ENCODE measurements at places on chromosomes 2 and 18. TPM values are rescaled to one million over a fixed set of nuclear protein-coding genes. Genes with fewer than 3 reads are reported as not detected.
A peak's percentile ranks its signal among the peaks of the same experiment; 100 is the strongest.

DNA sequence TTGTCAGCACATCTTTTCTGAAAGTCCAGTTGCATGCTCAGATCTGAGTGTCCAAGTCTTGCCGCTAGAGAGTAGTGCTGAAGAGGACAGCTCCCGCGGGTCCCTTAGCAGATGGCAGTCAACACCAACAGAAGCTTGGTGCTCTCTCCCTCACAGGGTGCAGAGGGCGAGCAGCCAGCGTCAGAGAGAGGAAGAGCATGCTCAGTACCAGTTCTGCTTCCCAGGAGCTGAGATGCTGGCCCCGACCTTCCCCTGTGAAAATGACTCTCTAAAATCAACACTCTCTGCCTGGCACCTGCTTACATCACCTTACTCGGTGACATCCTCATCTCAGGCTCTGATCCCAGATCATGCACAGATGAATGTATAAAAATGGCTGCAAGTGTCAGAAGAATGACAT lies 86.0 kb upstream of the TWIST2 start:
- H3K27me3 ChIP-seq, result no peaks in the 10 kb centered on the region
- no peak overlapping the region for H3K27ac ChIP-seq
- H3K4me3 ChIP-seq, result no peak overlapping the region

REG1A gene
- not detected for polyA plus RNA-seq

GRCh38 chr2:239440511-239440959 lies 39.7 kb upstream of the HDAC4 start:
- no peak for DNase-seq
- H3K36me3 ChIP-seq, result no peaks in the 10 kb centered on the region
- no peak overlapping the region for H3K27ac ChIP-seq
- no peaks in the 10 kb centered on the region for H3K4me1 ChIP-seq

- DNase-seq, result no peak
- no peaks in the 10 kb centered on the region for H3K36me3 ChIP-seq
- no peak overlapping the region for H3K27ac ChIP-seq
- peaks cover 4% of the 10 kb centered on the region for H3K27me3 ChIP-seq
- H3K4me3 ChIP-seq, result no peak overlapping the region
- H3K4me1 ChIP-seq, result no peaks in the 10 kb centered on the region
Measured at GRCh38 chr2:20129331-20130159, 78.1 kb upstream of the LAPTM4A start.

ATP8B1 gene
- polyA plus RNA-seq, result 125 TPM

SLC4A3 gene
- polyA plus RNA-seq, result 0.93 TPM

DNA sequence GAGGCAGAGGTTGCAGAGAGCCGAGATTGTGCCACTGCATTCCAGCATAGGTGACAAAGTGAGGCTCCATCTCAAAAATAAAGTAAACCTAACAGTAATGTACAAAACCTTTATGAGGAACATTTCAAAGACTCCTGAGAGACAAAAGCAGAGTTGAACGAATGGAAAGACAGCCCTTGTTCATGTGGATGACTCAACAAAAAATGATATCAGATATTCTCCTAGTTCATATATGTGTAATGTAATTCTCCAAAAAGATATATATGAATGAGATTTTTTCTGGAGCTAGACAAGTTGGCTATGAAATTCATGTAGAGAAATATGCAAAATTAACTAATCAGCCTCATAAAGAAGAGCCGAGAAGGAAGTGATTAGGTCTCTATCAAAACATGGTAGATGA lies 61.7 kb downstream of the KIAA1328 start:
- no peaks in the 10 kb centered on the region for H3K36me3 ChIP-seq
- no peaks in the 10 kb centered on the region for H3K27me3 ChIP-seq
- no peaks in the 10 kb centered on the region for H3K4me1 ChIP-seq
- H3K27ac ChIP-seq, result no peak overlapping the region
- DNase-seq, result no peak
- H3K4me3 ChIP-seq, result no peak overlapping the region

- no peak overlapping the region for H3K4me3 ChIP-seq
- peaks cover 4% of the 10 kb centered on the region for H3K4me1 ChIP-seq
- peak; percentile 35 for DNase-seq
- H3K27me3 ChIP-seq, result no peaks in the 10 kb centered on the region
- no peak overlapping the region for H3K27ac ChIP-seq
Measured at GRCh38 chr18:45106331-45106774, 425.7 kb downstream of the SETBP1 start.

GRCh38 chr2:76642129-76642528 lies 880.0 kb downstream of the LRRTM4 start:
- H3K4me1 ChIP-seq, result no peaks in the 10 kb centered on the region
- H3K27ac ChIP-seq, result no peak overlapping the region
- H3K27me3 ChIP-seq, result no peaks in the 10 kb centered on the region
- H3K4me3 ChIP-seq, result no peak overlapping the region
- no peaks in the 10 kb centered on the region for H3K36me3 ChIP-seq
- no peak for DNase-seq

DNA sequence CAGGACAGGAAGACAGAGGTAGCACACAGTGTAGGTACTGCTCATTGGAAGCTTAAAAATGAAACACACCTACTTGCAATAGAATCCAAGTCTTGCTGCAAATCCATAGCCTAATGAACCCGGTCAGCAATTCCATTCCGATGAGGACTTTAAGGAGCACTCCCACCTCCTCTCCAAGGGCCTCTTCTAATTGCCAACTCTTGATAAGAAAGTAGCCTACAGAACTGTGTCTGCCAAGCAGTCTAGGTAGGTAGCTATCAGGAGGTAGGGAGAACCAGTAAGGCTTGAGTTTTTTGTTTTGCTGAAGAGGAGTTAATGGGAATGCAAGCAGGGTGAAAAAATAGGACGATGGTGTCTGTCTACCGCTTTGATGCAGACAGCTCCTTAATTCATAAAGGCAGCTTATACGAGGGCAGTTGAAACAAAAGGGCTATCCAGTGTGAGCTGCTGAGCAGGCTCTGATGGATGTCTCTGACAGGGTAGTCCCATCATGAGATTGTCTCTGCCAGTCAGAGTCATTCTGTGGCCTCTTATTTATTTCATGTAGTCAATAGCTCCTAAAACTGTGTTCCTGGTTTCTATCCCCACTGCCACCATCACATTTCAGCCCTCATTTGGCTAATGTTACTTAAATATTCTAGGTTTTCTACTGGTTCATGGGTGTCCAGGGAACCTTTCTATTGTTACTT lies 155.6 kb upstream of the DNMT3A start:
- H3K27ac ChIP-seq, result no peak overlapping the region
- no peak for DNase-seq
- no peaks in the 10 kb centered on the region for H3K4me1 ChIP-seq
- no peaks in the 10 kb centered on the region for H3K36me3 ChIP-seq
- H3K4me3 ChIP-seq, result no peak overlapping the region

ZNF804A gene
- 3.5 TPM for polyA plus RNA-seq

ALLC gene
- polyA plus RNA-seq, result not detected

DNA sequence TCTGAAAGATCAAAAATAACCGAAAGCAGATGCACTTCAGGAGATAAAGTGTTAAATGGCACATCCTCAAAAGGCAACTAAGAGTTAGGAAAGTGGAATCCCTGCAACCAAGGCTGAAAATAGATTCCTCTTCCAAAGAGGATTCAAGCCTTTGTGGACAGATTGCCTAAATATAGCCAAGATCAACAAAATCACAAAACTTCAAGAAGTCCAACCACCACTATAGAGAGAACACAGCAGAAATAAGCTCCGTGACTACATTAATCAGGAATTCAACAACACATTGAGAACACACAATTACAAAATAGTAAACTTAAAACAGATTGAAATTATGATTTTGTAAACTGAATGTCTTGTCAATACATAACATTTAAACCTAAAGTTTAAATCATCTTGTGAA lies 165.7 kb downstream of the LNPK start:
- DNase-seq, result no peak

IL1F10 gene
- not detected for polyA plus RNA-seq

CAD gene
- polyA plus RNA-seq, result 11.9 TPM

KIF1A gene
- 0.01 TPM for polyA plus RNA-seq

GRCh38 chr2:63046961-63047320 lies 3.7 kb upstream of the OTX1 start:
- H3K36me3 ChIP-seq, result peaks cover 3% of the 10 kb centered on the region
- no peak overlapping the region for H3K4me3 ChIP-seq
- no peak for DNase-seq
- no peak overlapping the region for H3K27ac ChIP-seq
- H3K27me3 ChIP-seq, result peaks cover 35% of the 10 kb centered on the region

DNA sequence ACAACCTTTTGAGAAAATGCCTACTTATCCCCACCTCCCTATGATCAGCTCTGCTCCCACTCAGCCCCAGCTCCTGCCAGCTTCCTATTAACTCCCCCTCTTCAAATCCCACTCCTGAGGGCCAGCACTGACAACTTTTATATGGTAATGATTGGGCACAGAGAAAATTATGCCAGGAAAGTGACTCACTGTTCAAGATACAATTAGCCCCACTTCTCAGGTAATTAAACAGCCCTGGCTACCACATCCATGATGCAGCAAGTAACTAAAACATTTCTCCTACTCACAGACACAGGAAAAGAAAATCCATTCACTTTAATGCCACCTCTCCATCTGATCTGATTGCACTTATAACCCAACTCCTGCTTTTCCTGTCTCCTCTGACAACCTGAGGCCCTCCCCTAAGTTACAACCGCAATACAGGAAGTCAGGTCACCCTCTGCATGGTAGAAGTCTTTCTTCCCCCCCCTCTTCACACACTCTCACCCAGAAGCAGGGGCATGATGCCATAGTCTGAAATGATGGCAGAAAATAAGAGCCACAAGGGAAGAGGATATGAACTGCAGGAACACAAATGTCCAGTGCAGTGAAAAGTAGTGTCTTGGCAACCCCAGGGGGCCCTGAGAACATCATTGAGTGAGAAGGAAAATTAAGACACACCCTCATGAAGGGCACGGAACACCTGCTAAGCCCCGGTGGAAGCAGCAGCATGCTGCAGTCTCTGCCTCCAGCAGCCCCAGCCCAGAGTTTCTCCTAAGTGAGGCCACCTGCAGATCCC lies 54.4 kb downstream of the STK39 start:
- peaks cover 6% of the 10 kb centered on the region for H3K4me1 ChIP-seq
- H3K4me3 ChIP-seq, result no peak overlapping the region
- no peaks in the 10 kb centered on the region for H3K36me3 ChIP-seq

GRCh38 chr2:46800625-46801349 lies 114.8 kb downstream of the MCFD2 start:
- H3K4me1 ChIP-seq, result peaks cover 44% of the 10 kb centered on the region
- DNase-seq, result no peak
- H3K36me3 ChIP-seq, result no peaks in the 10 kb centered on the region
- no peaks in the 10 kb centered on the region for H3K27me3 ChIP-seq
- H3K4me3 ChIP-seq, result no peak overlapping the region

- no peaks in the 10 kb centered on the region for H3K36me3 ChIP-seq
- H3K27ac ChIP-seq, result no peak overlapping the region
- H3K27me3 ChIP-seq, result no peaks in the 10 kb centered on the region
- H3K4me1 ChIP-seq, result no peaks in the 10 kb centered on the region
Measured at GRCh38 chr2:21947046-21947445, 823.3 kb downstream of the TDRD15 start.

GCKR gene
- 0.35 TPM for polyA plus RNA-seq

CEP192 gene
- 12.5 TPM for polyA plus RNA-seq

RND3 gene
- 363 TPM for polyA plus RNA-seq

DNA sequence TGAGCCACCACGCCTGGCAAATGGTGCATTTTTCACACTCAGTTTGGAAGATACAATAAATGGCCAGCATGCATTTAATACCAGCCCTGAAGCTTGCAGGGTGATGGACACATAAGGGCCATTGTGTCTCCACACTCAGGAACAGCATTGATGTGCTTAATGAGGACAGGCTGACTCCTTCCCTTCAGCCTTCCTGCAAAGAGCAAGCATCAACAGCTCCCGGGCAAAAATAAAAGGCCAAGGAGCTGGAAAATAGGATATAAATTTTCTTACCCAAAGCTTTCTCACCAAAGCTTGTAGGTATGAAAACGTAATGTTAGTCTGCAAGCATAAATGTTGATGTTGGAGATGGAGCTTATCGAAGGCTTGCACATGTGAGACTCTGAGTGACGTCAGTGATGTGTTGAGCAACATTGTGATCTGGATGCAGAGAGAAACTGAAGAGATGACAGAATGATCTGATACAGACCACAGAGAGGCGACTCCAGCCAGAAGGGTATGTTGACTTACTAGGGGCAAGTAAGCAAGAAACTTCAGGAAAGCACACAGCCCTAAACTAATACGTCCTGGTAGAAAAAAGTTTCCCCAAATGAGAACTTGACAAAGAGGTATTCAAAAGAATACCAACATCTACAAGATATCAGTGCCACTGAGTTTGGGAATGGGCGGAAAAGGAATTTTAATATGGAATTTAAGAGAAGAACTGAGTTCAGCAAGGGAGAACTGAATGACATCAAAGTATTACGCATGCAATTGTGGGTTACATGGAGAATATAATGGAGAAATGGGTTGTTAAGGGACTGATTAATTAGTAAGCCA lies 256.5 kb downstream of the TGIF1 start:
- H3K27ac ChIP-seq, result no peak overlapping the region
- DNase-seq, result no peak
- no peaks in the 10 kb centered on the region for H3K36me3 ChIP-seq
- no peak overlapping the region for H3K4me3 ChIP-seq
- no peaks in the 10 kb centered on the region for H3K27me3 ChIP-seq
- peaks cover 2% of the 10 kb centered on the region for H3K4me1 ChIP-seq

CEP68 gene
- 8.5 TPM for polyA plus RNA-seq

BOK gene
- 14.8 TPM for polyA plus RNA-seq

DNA sequence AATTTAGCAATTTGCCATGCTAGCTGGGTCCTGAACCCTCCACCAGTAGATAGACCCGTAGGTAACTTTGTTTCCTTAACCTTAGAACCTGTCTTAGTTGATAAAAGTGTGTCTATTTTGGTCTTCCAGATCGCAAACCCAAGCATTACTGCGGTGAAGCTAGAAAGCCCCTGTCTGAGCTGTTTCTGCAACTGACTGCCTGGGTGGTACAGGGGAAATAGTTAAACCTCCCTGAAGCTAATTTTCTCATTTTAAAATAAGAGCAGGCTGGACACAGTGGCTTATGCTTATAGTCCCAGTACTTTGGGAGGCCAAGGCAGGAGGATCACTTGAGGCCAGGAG lies 101.7 kb upstream of the MSH2 start:
- no peak overlapping the region for H3K27ac ChIP-seq
- no peak overlapping the region for H3K4me3 ChIP-seq
- H3K27me3 ChIP-seq, result no peaks in the 10 kb centered on the region
- DNase-seq, result no peak
- H3K36me3 ChIP-seq, result no peaks in the 10 kb centered on the region

DNA sequence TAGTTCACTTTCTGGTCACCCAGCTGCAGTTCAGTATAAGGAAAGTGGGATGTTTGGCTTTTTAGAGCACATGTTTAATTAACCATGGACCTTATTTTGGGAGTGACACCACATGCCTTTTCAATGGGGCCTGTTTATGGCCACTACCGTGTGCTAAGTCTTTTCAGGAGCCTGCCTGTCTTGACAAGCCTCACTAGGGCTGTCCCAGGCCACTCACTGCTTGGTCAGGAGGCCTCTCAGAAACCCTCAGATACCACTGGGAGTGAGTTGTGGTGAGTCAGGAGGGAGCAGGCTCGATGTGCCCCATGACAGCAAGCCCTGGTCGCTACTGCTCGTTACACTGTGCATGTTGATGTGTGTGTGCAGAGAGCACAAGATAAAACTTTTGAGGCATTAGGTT lies 123.0 kb downstream of the MAP4K4 start:
- peak; percentile 88 for DNase-seq
- H3K4me1 ChIP-seq, result peaks cover 21% of the 10 kb centered on the region
- no peaks in the 10 kb centered on the region for H3K27me3 ChIP-seq

GRCh38 chr2:209008636-209009287 lies 415.1 kb upstream of the MAP2 start:
- H3K36me3 ChIP-seq, result no peaks in the 10 kb centered on the region
- no peaks in the 10 kb centered on the region for H3K27me3 ChIP-seq
- no peak overlapping the region for H3K27ac ChIP-seq
- no peak overlapping the region for H3K4me3 ChIP-seq
- no peak for DNase-seq

- peaks cover 3% of the 10 kb centered on the region for H3K27me3 ChIP-seq
- DNase-seq, result no peak
- H3K27ac ChIP-seq, result no peak overlapping the region
- H3K4me1 ChIP-seq, result no peaks in the 10 kb centered on the region
- H3K4me3 ChIP-seq, result no peak overlapping the region
Measured at GRCh38 chr2:232516551-232516950, 3.6 kb upstream of the PRSS56 start.

Data from fibroblast of lung (primary cell).